ENCODE measurements at places on chromosomes 3 and 15. TPM values are rescaled to one million over a fixed set of nuclear protein-coding genes. Genes with fewer than 3 reads are reported as not detected.

GRCh38 chr15:49908236-49908932 lies 210.6 kb downstream of the ATP8B4 start:
- DNase-seq, result no peak

GRCh38 chr15:84949845-84950569 lies 31.6 kb upstream of the PDE8A start:
- DNase-seq, result no peak

GRCh38 chr3:70583682-70584081 lies 271.2 kb upstream of the MDFIC2 start:
- DNase-seq, result no peak

DNA sequence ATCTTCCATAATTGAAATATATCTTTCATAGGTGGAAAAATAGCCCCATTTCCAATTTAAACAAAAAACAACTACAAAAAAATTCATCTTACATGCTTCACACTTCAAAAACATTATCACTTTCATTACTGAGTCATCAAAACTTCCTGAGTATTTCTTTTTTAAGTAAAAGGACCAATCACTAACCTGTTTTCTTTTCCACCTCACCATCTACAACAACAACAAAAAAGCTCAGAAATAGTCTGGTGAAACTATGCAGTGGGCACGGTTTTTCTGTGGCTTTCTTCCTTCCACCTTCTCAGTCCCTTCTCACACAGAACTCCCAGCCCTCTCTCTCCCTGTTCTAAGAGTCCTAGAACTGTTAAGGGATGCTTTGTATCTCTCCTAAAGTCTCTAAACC lies 20.3 kb upstream of the TNIK start:
- no peak for DNase-seq

DNA sequence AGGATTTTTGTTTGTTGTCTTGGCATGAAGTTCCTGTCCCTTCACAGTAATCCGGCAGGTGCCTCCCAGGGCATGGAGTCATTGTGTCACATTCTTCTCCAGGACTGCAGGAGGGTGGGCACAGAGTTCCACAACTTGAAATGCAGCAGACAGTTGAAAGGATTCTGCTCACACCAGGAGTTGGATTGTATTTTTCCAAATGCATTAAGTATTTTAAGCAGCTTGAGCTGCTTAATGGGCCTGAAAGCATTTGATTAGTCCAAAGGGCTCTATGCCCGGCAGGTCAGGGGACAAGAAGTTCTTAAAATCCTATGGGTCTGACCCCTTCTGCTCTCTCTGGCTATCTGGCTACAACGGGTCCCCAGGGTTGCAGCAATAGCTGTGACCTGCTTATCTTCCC lies 92.9 kb downstream of the APBA2 start:
- DNase-seq, result no peak

DNA sequence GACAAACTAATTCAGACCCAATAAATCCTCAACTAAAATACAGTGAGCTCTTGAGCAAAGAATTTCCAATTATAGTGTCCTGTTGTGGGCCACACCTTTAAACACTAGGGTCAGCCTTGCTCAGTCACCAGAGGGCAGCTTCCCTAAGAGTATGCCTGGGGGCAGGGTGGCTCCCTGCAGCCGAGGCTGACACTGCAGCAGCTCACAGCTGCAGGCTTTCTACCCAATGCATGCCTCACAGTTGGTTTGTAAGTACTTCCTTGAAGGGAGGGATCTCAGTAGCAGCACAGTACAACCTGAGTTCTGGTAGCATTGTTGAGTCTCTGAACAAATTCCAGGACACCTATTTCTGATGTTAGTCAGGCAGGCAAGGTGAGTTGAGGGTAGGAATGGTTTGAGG lies 335.6 kb downstream of the TUSC7 start:
- no peak for DNase-seq

DNA sequence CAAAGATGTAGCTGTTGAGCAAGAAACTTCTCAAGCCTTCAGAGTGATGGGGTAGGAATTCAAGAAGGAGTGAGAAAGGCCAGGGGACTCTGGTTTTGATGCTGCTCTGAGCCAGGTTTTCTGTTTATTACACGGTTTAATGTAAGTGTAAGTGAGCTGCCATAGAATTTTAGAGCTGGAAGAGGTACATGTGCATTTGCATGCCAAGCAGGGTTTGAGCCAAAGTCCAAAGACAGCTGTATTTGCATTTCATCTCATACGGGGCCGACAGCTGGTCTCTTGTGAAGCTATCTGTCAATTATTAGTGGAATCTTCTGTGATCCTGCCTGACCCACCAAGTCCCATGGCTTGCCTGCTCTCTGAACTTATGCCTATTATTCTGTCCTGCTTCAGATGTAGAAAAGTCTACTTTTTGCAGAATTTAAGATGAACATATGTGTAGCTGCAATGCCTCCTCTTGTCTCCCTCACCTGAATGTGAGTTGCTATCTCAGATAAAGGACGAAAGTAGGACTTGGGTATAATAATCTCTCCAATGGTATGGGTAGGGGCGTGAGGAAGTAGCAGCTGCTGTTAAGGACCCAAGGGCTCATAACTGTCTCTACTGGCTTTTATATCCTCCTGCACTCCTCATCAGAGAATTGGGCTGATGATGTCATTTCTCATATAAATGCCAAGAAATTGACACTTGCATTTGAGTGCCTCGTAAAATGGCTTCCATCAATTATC lies 160.0 kb downstream of the SQOR start:
- DNase-seq, result no peak

- DNase-seq, result no peak
These were observed 101.9 kb downstream of the SERPINI1 start for GRCh38 chr3:167837466-167837865.

DNA sequence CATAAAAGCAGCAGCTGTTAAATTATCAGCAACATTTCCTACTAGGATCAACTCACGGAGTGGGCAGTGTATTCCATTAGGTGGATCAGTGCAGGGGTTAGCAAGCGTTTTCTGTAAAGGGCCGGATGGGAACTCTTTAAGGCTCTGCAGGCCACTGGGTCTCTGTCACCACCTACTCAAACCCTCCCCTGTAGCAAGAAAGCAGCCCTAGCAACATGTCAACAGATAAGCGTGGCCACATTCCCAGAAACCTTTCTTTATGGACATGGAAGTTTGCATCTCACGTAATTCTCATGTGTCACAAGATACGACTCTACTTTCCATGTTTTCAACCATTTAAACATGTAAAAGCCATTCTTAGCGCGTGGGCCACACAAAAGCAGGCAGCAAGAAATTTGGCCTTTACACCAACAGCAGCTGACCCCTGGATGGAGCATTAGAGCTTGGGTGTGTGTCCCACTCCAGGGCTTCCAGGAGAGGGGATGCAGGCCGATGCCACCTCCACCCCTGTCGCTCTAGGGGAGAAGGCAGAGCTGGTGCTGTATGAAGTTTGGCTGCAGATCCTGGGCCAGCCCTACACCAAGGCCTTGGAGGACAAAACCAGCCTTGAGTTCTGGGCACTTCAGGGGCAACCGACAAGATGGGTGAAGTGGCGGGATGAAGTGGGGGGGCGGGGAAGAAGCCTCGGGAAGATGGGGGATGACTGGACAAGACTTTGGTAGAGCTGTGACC lies 48.2 kb upstream of the CSPG4 start:
- no peak for DNase-seq

DNA sequence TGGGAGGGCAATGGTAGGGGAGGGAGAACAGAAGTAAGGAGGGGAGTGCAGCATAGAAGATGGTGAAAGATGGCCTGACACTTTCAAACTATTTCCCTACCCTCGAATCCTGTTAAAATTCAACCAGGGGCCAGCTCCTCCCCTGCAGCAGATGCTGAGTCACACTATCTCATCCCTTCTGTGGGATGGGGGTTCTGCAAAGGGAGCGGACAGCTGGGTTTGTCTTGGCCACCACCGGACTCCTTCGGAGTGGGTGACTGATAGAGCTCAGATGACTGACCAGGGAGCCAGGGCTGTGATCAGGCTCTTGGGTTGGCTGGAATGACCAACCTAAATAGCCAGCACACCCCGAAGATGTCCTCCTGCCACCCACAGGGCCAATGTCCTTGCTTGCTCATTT lies 33.6 kb upstream of the TMCC1 start:
- no peak for DNase-seq

DNA sequence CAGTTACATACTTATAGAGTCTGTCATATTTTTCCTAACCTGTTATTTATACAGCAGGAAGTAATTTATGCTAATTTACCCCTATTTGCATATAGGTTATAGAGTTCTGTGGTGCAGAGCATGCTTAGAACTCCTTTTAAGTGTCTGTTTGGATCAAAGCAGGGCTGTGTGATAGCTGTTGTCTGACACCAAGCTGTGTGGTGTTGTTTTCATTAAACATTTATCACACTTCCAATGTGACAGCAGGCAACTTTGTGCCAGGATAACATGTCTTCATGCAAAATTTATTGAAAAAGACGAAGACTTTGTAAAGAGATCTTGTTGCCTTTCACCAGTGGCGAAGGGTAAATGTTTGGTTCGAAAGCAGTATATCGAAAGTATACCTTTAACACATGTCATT lies 100.2 kb downstream of the RSRC1 start:
- DNase-seq, result no peak

DNA sequence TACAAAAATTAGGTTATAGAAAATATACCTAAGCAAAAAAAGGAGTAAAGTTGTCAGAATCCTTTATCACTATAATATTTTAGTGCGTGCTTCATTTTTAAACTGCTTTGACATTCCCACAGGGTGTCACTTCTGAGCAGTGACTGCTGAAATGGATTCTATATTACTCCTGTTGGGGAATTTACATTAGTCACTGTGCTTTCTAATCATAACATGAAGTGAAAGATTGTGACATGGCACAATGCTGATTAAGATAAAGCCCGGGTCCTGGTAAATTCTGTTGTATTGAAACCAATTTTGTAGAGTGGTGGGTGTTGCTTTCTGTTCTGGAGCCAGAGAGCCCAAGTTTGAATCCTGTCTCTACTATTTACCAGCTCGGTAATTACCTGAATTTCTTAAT lies 36.4 kb upstream of the EHHADH start:
- DNase-seq, result no peak

DNA sequence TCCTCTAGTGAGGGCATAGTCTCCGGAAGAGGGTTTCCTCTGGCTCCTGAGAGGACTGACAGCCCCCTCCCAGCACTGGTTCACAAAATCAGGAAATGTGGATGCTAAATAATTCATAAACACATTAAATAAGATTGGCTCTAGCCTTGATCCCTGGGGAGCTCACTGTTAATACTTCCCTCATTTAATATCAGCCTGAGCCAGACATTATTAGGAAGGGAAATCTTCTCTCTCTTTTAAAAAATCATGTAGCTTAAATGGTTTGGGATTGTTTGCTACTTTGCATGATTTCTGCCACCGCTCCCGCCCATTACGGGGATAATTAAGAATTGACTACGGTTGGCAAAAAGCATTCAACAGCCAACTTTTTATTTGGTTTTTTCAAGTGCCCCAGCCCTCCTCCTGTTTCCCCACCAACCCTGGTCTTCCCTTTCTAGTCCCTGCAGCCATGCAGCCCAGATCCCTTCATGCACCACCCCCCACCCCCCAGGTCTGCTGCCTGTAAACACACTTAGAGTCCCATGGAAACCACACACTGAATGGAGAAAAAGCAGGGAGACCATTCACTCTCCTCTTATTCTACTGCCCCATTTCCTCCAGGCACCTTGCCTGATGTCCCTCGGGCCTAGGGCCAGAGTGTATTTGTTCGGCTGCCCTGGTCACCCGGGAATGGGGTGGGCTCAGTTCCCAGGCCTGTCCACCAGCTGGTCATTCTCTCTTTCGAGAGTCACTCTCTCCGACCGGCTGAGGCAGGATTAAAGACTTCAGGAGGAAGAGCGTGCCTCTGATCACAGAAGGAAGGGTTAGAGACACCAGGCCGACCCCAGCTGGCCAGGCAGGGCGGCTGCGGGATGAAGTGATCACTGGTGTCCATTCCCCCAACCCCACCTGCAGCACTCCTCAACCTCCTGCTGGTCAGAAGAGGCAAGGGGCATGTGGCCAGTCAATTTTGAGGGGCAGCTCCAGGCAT lies 45.1 kb downstream of the SEMA5B start:
- DNase-seq, result no peak

GRCh38 chr3:153809097-153809496 lies 312.1 kb upstream of the ARHGEF26 start:
- DNase-seq, result no peak

DNA sequence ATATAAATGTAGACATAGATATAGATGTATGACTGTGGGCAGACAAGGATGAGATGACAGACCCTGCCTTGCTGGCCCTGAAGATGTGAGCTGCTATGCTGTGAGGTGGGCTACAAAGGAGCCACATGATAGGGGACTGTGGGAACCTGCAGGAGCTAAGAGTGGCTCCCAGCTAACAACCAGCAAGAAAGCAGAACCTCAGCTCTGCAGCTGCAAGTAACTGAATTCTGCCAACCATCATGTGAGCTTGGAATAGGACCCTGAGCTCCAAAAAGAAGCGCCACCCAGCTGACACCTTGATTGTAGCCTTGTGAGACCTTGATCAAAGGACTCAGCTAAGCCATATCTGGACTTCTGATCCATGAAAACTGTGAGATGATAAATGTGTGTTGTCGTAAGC lies 123.3 kb upstream of the GRM7 start:
- DNase-seq, result no peak

DNA sequence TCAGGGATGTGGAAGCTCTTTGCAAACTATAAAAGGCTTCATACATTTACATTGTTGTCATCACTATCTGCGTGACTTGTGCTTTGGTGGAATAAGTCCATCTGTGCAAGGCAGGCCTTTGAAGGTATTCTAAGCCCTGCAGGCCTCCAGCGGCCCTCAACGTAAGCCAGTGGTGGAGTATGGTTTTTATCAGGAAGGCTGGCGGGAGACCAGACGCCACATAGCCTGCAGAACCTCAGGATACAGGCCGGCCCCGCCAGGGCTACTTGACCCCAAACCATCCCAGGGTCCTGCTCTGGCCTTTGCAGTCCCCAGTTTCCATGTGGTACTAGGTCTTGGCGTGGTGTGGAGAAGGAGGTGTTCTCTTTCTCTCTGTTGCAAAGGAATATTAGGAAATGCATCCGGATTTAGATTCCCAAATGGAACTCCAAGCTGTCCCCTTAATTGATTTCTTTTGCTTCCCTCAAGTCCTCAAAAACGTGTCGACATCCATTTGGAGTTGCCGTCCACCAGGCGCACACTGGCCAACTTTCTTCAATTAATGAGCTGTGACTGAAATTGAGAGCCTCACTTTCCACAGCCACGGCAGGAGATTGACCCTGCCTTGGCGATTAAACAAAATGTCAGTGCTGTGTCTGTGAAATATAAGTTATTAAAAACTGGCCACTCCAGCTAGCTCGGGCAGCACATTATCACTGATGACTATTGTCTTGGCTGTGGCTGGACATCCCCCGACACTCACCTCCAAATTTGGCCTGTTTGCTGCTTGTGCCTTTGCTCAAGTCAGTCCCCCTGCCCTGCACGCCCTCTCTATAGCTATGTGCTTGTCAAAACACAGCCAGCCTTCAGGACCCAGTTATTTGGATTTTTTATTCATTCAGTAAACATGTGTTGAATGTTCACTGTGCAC lies 239.8 kb upstream of the TLE3 start:
- DNase-seq, result no peak

POC1A gene
- 12.8 TPM for total RNA-seq

PPARG gene
- total RNA-seq, result 1.3 TPM

GUCA1C gene
- total RNA-seq, result not detected

GALNT15 gene
- total RNA-seq, result 1.3 TPM

Data from SJSA1 (cell line).